ENCODE measurements at places on chromosomes 4 and X.

DNA sequence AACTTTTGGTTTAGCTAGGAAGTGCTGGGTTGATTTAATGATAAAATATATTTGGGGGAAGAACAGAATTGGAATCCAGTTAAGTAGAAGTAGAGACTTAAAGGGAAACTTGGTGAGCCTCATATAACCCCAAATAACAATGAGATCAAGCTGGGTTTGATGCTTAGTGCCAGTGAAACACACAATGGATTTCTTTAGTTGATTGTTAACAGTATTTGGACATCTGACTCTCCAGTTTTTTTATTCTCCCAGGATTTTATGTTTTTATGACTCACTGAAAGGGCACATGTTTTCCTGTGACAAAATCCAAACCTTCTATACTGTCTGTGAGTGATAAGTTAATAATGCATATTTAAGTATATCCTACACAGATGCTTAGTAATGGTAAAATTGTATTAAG, 2.7 kb upstream of the NEUROG2 start:
- DNase-seq = no peak

DNA sequence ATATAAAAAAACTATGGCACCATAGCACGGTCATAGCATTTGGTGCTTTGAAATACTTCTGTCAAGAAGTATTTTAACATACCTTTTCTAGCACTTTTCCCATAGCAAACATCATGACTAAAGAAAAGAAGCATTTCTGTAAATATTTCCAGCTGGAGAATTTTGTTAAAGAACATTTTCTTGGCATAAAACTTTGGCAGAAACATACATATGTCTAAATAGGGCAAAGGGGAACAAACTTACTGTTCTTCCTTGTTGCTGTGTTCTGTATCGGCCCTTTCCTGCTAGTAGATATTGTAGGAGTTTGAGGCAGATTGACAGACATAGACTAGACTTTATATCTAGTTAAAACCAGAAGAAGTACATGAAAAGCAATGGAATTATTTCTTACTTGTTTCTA, 2368.5 kb downstream of the PCDH7 start:
- DNase-seq = no peak

DNA sequence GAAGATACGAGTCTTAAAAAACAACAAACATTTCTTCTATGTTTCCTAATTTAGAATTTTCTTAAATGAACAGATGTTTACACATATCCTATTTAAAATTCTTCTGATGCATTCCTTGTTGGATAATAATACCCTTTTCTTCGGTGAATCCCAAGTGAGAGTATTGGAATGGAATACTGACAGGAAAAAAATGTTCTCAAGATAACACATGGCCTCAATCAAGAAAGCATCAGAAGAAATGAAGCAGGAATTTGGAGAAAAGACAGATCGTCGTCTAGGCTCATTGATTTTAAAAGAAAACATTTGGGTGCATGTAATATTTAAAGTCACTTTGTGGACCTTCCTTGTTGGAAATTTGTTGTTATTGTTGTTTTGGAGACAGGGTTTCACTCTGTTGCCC, 196.9 kb upstream of the ANK2 start:
- DNase-seq = no peak

DNA sequence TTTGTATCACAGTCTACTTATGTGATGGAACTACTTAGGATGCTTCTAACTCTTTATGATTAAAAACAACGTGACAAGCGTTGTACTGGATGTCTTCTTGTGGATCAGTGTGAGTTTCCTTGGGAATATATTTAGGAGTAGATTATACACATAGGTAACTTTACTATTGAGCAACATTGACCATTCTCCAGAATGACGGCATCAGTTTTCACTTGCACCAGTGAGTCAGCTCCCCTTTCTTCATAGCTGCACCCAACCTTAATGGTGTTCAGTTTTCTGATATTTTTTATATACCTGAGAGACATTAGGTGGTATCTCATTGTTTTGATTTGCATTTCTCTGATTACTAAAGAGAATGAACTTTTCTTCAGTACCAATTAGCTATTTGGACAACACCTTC, 343.9 kb downstream of the ADGRL3 start:
- no peak for DNase-seq
